Muscle of leg (tissue), 16 donors: ENCODE measurements at places on chromosomes 4 and X. TPM values are rescaled to one million over a fixed set of nuclear protein-coding genes. Genes with fewer than 3 reads are reported as not detected.

DNA sequence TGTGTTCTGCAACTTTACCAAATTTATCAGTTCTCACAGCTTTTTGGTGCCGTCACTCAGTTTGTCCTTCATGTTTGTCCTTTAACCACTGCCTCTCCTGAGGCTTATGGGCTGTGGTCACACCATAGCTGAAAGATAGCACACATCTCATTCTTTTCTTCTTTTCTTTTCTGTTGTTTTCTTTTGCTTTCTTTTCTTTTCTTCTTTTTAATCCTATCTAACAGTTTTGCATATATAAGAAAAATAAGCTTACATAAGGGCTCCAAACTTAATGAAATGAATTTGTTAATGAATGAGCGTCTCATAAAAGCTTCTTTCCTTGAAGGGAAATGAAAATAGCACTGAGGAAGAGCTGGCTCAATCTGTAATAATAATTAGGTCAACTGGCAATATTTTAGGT is 1061.2 kb downstream of the PCDH18 start:
- DNase-seq, result no peak

Gene QRFPR
- total RNA-seq, result 1.1 TPM

Gene DSPP
- under 0.01 TPM for total RNA-seq

Gene NSUN7
- total RNA-seq, result 0.84 TPM

Gene MECP2
- 18.6 TPM for total RNA-seq

- no peak for DNase-seq
Observed at GRCh38 chr4:65917486-65917885, 247.2 kb upstream of the EPHA5 start.

Gene PCSK1N
- not detected for total RNA-seq

DNA sequence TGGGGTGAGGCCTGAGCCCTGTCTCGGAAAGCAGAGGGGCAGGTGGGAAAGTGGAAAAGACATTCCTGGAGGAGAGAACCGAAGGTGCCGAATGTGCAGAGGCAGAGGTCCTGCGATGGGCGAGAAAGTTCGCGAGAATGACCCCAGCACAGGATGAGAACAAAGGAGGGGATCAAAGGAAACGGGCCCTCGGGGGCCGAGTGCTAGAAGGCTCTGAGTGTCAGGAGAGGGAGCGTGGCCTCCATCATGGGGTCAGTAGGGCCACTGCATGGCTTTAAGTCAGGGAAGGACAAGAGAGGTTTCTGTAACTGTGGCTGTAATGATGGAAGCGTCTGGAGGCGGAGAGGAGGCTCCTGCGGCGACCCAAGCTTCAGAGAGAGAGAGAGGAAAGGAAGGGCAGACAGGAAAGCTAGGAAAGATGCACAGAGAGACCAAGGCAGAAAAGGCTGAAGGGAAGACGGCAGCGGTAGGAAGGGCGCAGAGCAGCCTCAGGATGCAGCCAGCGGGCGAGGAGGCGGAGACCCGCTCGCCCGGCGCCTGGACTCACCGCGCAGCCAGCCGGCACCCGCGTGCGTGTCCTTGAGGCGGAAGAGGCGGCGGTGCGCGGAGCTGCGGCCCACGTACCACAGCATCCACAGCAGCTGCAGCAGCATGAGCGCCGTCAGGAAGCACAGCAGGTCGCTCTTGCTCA is 669 bp downstream of the OTOP1 start:
- DNase-seq, result no peak

GRCh38 chr4:173464481-173464880 is 65.5 kb downstream of the HAND2 start:
- peak; percentile 45 for DNase-seq

Gene ZMAT1
- 1.9 TPM for total RNA-seq

GRCh38 chrX:20026278-20026677 is 35.4 kb upstream of the BCLAF3 start:
- no peak for DNase-seq

Gene MBNL3
- total RNA-seq, result 9.8 TPM

- DNase-seq, result no peak
Observed at GRCh38 chr4:162957521-162958143, 209.1 kb downstream of the NAF1 start.

GRCh38 chrX:105745863-105746262 is 76.5 kb upstream of the NRK start:
- DNase-seq, result no peak

DNA sequence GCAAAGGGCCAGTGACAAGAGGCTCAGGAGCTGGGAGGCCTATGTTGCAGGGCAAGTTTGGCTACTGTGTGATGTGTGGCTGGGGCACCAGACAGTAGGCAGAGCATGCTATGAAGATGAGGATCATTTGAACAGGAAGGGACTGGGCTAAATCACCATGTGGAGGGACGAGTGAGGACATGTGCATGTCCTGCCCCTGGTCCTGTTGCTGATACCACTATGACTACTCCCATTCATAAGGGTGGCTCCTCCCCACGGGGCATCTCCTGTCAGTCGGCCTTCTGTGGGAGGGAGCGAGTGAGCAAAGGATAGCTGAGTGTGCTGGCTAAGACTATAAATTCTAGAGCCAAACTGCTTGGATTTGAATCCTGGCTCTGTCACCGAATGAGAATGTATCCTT is 139.2 kb downstream of the TMEM164 start:
- DNase-seq, result no peak

Gene EXOC1
- 32.5 TPM for total RNA-seq

Gene EVC2
- total RNA-seq, result 6.3 TPM

GRCh38 chr4:90970021-90970420 is 842.8 kb downstream of the CCSER1 start:
- no peak for DNase-seq

DNA sequence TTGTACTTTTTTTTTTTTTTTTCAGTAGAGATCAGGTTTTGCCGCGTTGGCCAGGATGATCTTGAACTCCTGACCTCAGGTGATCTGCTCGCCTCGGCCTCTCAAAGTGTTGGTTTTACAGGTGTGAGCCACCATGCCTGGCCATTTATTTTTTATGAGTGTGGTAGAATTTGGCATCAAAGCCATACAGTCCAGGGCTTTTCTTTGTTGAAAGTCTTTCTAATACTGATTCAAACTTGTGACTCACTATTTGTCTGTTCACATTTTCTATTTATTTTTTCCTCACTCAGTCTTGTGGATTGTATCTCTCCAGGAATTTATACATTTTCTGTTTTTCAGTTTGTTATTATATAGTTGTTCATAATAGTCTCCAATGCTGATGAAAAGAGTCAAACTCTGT is 66.5 kb upstream of the SPIN4 start:
- no peak for DNase-seq

Gene TRIM60
- not detected for total RNA-seq

- DNase-seq, result no peak
Observed at GRCh38 chr4:10622728-10623127, 61.8 kb downstream of the CLNK start.

- DNase-seq, result no peak
Observed at GRCh38 chr4:10395971-10396580, 61.1 kb downstream of the ZNF518B start.
